Femur (tissue), 1 donor: ENCODE measurements at places on chromosomes 2 and 18.

- DNase-seq: no peak
These were observed 76.5 kb upstream of the HS6ST1 start for GRCh38 chr2:128395196-128395595.

DNA sequence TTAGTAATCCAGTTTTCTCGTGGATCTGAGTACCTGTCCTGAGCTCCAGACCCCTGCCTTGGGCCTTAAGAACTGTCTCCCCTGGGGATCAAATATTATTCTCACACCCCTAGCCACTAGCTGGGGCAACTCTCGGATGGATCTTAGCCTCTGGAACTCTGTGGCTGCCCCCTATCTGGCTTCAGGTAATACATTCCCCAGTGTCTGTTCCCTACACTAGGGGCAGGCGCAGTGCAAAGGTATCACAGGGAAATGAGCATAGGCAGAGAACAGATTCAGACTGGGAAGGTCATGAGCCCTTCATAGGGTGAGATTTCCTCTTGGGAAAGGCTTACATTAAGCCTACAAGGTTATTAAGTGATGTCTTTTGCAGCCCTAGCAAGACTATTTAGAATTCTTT is 11.2 kb upstream of the SIX2 start:
- DNase-seq: no peak

DNA sequence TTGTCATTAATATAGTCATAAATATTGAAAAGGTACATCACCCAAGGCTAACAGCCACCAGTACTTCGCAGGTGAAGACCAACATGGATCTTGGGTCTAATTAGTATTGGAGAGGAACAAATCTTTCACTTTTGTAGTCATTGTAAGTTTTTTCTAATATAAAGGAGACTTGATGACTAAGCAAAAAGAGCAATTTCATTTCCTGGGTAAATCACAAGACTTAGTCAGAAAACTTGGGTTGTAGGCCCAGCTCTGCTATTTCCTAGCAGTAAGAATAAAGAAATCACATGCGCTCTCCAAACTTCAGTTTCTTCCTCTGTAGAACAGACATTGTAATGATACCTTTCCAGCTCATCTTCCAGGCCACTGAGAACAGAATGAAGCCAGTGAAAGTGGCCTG is 40.9 kb downstream of the NRP2 start:
- no peak for DNase-seq

- DNase-seq: no peak
These were observed 445.7 kb upstream of the TRIB2 start for GRCh38 chr2:12270876-12271588.

- no peak for DNase-seq
These were observed 35.8 kb downstream of the TSN start for GRCh38 chr2:121791290-121791689.
